ENCODE measurements at places on chromosomes 3 and 15.

DNA sequence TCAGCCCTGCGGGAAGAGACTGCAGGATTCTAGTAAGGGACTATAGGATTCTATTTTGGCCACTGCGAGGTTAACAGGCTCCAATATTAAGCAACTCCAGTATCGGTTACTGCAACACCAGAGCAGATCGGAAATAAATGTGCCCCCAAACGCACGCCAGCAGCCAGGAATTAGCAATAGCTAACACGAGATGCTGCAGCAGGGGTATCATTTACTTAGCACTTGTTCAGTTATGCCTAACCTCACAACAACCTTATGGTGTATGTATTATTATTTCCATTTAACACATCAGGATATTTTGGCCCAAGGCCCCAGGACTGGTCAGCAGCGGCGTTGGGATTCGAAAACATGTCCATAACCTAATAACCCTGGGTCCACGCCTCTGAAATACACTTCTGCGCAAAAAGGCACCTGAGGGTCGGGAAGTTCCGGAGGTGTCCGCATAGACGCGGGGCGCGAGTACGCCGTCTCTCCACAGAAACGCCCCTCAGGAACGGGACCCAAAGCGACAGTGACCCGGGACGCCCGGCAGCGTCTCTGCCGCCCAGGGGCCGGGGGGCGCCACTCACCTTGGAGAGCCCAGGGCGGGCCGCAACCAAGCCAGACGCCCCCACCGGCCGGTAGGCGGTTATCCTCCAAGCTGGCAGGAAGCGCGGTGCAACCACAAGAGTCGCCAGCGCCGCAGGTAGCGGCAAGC, 681 bp downstream of the PIK3CB start:
- DNase-seq: peak; percentile 70

DNA sequence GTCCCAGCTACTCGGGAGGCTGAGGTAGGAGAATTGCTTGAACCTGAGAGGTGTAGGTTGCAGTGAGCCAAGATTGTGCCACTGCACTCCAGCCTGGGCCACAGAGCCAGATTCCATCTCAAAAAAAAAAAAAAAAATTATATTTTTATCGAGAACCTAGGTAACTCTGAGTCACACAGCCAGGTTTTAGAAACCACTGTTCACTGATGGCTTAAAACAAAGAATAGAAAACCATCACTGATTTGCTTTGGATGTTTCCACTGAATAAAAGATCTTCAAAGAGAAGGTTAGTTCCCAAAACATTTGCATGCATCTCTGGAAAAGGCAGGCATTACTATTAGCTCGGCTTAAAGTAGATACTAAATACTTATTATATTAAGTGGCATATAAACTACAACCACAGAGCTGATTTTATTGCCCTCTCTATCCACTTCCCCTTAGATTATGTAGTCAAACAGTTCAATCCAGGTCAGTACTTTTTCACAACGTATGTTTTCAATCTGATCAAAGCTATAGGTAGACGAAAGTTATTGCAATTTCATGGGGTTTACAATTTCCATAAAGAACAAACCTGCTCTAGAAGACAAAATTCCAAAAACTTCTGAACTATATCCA, 1.4 kb downstream of the B4GALT4 start:
- no peak for DNase-seq

- peak; percentile 20 for DNase-seq
Observed at GRCh38 chr15:77569729-77570125, 63.0 kb downstream of the LINGO1 start.

- no peak for DNase-seq
Observed at GRCh38 chr3:51698209-51698608, 8.7 kb upstream of the GRM2 start.

GRCh38 chr3:128969993-128970739, 23.7 kb downstream of the CFAP92 start:
- DNase-seq: no peak

Measured in heart left ventricle (tissue), 16 donors.